BJ (cell line): ENCODE measurements at places on chromosomes 1 and 21. TPM values are rescaled to one million over a fixed set of nuclear protein-coding genes. Genes with fewer than 3 reads are reported as not detected.

Gene GBP7
- polyA plus RNA-seq, result not detected in 2 replicates

Gene TAS1R1
- 0.16 and 0.25 TPM in 2 replicates for polyA plus RNA-seq

Gene ERICH3
- not detected in 2 replicates for polyA plus RNA-seq

Gene SETD4
- polyA plus RNA-seq, result 13.7 and 14.6 TPM in 2 replicates

Gene HSPB7
- polyA plus RNA-seq, result 32.5 and 66.6 TPM in 2 replicates

Gene FNBP1L
- 5.5 and 12.4 TPM in 2 replicates for polyA plus RNA-seq

Gene OR6N1
- polyA plus RNA-seq, result not detected in 2 replicates

Gene PRKCZ
- 1.8 and 2.3 TPM in 2 replicates for polyA plus RNA-seq

Gene CALML6
- 0.31 and 0.45 TPM in 2 replicates for polyA plus RNA-seq

Gene KRTAP22-2
- not detected in 2 replicates for polyA plus RNA-seq

Gene SFN
- polyA plus RNA-seq, result 0.20 TPM in 1 of 2 replicates, not detected in the other

Gene CFHR2
- polyA plus RNA-seq, result not detected in 2 replicates

Gene TMEM167B
- 31.0 and 48.8 TPM in 2 replicates for polyA plus RNA-seq

Gene ZNF648
- not detected in 2 replicates for polyA plus RNA-seq

Gene UTS2
- polyA plus RNA-seq, result not detected in 2 replicates

Gene TRIM67
- 0.01 and 0.02 TPM in 2 replicates for polyA plus RNA-seq

Gene GNB1
- 487 and 566 TPM in 2 replicates for polyA plus RNA-seq

Gene KANK4
- 0.05 and 0.06 TPM in 2 replicates for polyA plus RNA-seq

Gene DCDC2B
- polyA plus RNA-seq, result not detected in 2 replicates

Gene CELA2A
- polyA plus RNA-seq, result not detected in 2 replicates

Gene TSNAX
- polyA plus RNA-seq, result 19.4 and 21.4 TPM in 2 replicates

Gene SPRR2F
- not detected in 2 replicates for polyA plus RNA-seq

Gene MPL
- not detected in 2 replicates for polyA plus RNA-seq
